ENCODE measurements at places on chromosomes 1 and 21. TPM values are rescaled to one million over a fixed set of nuclear protein-coding genes. Genes with fewer than 3 reads are reported as not detected.

IL19 gene
- not detected for polyA plus RNA-seq

ERICH3 gene
- 0.16 TPM for polyA plus RNA-seq

TNFSF18 gene
- polyA plus RNA-seq, result 0.24 TPM

GUCA2B gene
- not detected for polyA plus RNA-seq

AIRE gene
- 0.16 TPM for polyA plus RNA-seq

PBX1 gene
- polyA plus RNA-seq, result 62.1 TPM

ACBD3 gene
- polyA plus RNA-seq, result 59.2 TPM

GJB4 gene
- not detected for polyA plus RNA-seq

SLAMF1 gene
- polyA plus RNA-seq, result not detected
